ENCODE measurements at places on chromosomes 11 and 22.

- no peak for DNase-seq
These were observed 14.6 kb upstream of the PHLDB1 start for GRCh38 chr11:118592616-118593367.

- no peak for DNase-seq
These were observed 6.8 kb downstream of the INS start for GRCh38 chr11:2154195-2154585.

- DNase-seq, result no peak
These were observed 3.3 kb downstream of the A4GALT start for GRCh38 chr22:42717197-42717928.

DNA sequence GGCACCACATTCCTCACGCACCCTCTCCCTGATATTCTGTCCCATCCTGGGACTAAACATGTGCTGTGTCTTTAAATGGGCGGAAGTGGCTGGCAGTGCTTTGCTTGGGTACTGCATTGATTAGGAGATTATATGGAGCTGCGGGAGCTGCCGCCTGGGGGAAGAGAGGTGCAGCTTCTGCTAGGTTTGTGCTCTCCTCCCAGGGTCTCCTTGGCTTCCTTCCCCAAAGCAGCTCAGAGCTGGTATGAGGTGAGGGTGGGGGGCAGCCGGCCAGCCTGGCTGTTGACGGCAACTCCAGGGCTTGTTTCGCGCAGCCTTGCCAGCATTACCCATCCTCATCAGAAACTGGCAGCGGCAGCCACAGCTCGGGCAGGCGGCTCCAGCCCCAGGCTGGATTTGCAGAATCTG lies 95.4 kb downstream of the GRAMD1B start:
- DNase-seq, result no peak

GRCh38 chr11:116579857-116580727 lies 192.7 kb downstream of the BUD13 start:
- no peak for DNase-seq

DNA sequence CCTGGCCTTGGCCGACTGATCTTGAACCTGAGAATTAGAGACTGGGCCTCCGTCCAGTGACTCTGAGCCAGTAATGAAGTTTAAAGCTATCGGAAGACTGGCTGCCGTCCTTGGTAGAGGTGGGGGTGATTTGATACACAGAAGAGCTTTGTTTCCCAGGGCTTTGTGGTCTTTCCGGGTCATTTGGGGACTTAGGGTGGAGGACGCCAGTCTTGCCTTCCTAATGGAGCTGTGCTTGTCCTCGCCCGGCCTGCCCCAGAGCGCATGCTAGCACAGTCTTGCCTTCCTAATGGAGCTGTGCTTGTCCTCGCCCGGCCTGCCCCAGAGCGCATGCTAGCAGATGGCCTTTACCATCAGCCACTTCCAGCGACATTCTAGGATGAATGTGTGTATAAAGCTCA lies 65.8 kb downstream of the ST3GAL4 start:
- no peak for DNase-seq

DNA sequence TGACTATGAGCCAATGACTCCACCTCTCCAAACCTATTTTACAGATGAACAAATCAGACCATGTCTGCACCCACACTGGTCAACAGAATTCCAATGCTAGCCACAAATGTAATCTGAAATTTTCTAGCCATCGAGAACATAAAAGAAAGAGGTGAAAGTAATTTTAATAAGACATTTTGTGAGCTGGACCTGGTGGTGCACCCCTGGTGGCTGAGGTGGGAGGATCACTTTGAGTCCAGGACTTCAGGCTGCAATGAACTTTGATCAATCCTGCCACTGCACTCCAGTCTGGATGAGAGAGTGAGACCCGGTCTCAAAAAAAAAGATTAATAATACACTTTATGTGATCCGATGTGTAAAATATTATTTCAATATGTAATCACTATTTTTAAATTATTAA lies 9.4 kb upstream of the RNF185 start:
- no peak for DNase-seq

GRCh38 chr11:2452321-2453012 lies 7.7 kb downstream of the KCNQ1 start:
- DNase-seq, result no peak

- DNase-seq, result no peak
These were observed 201.5 kb upstream of the LUZP2 start for GRCh38 chr11:24295360-24295759.

GRCh38 chr11:124895471-124895971 lies 2.1 kb downstream of the ROBO4 start:
- no peak for DNase-seq

DNA sequence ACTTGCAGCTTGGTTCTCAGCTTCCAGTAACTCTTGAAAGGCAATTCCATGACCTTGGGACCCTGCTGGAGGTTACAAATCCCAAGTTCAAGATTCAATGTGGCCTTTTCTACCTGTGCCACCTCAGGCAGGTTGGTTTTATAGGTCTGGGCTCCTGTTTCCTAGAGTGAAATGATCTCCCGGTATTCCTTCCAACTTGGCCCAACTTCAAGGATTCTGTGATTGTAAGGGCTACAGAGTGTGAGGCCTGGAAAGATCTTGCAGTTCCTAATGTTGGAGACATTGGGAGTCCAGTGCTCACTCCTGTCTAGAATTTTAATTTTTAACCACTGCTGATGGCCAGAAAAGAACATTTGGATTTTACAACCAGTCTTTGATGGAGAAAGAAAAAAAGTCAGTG lies 91.6 kb downstream of the LDLRAD3 start:
- DNase-seq, result no peak

GRCh38 chr22:26169315-26170111 lies at the start of gene SEZ6L:
SEZ6L (plus strand) TSS chr22:26169462; CDS start chr22:26169670, 208 bp downstream.
- peak; percentile 47 for DNase-seq

GRCh38 chr22:42841444-42841843 lies 15.6 kb downstream of the ARFGAP3 start:
- no peak for DNase-seq

DNA sequence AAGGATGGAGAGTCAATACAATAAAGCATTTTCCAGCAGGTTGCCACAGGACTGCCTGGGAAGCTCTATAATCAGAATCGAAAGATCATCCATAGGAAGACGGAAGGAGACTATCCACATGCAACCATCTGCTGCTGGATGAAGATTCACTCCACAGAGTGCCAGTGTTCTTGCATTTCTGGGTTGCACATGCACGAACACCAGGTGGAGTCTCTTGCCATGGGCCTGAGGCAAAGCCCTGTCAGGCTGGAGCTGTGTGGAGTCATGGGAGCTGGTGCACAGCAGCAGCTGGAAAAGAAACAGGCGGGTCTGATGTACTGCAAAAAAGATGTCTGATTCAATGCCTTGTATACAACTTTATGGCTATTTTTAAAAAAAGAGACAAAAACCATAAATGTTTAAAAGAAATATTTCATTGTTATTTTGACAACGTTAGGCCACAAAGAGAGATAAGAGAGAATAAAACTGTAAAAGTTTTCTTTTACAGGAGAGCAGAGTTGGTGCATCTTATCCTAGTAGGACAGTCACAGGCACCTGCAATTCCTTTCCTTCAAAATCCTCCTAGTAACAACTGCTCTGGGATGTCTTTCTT lies 12.9 kb upstream of the FAT3 start:
- peak; percentile 39 for DNase-seq

GRCh38 chr22:30216710-30217109 lies 29.8 kb downstream of the LIF start:
- no peak for DNase-seq

GRCh38 chr11:97743205-97743742 lies 1277.5 kb upstream of the CNTN5 start:
- DNase-seq, result no peak

All from endothelial cell (in vitro differentiated cells).